Activated CD4-positive, alpha-beta memory T cell treated with anti-CD3 and anti-CD28 coated beads, Interleukin-2, amount 10 ng/mL, durations not matched to agents 7 days and 5 days (primary cell): ENCODE measurements at places on chromosomes 7 and 10. TPM values are rescaled to one million over a fixed set of nuclear protein-coding genes. Genes with fewer than 3 reads are reported as not detected.

ATG9B gene
- total RNA-seq: 7.9 TPM

LRRC18 gene
- total RNA-seq: not detected

MMP21 gene
- not detected for total RNA-seq

PRR15 gene
- not detected for total RNA-seq

CHAT gene
- not detected for total RNA-seq

NEUROG3 gene
- total RNA-seq: 0.23 TPM

ECHDC3 gene
- total RNA-seq: not detected

PRSS37 gene
- total RNA-seq: not detected

RNF32 gene
- 3.4 TPM for total RNA-seq

DNA sequence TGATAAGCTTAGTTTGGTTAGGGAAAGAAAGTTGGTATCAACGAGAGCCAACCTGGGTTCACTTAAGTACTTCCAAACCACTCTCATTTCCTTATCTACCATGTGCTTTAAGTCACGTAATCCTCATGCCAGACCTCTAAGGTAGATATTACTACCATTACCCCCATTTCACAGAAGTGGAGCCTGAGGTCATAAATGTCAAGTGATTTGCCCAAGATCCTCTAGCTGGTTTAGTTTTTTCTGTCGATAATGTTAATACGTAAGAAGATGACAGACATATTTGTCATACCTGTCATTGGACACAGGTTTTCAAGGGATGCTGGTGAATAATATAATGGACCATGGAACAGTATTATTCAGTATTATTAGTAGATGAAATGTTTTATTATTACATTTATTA is 197.4 kb upstream of the MKLN1 start:
- DNase-seq: no peak

GRCh38 chr10:78045237-78045636 is 11.6 kb downstream of the RPS24 start:
- DNase-seq: peak; percentile 44

DNA sequence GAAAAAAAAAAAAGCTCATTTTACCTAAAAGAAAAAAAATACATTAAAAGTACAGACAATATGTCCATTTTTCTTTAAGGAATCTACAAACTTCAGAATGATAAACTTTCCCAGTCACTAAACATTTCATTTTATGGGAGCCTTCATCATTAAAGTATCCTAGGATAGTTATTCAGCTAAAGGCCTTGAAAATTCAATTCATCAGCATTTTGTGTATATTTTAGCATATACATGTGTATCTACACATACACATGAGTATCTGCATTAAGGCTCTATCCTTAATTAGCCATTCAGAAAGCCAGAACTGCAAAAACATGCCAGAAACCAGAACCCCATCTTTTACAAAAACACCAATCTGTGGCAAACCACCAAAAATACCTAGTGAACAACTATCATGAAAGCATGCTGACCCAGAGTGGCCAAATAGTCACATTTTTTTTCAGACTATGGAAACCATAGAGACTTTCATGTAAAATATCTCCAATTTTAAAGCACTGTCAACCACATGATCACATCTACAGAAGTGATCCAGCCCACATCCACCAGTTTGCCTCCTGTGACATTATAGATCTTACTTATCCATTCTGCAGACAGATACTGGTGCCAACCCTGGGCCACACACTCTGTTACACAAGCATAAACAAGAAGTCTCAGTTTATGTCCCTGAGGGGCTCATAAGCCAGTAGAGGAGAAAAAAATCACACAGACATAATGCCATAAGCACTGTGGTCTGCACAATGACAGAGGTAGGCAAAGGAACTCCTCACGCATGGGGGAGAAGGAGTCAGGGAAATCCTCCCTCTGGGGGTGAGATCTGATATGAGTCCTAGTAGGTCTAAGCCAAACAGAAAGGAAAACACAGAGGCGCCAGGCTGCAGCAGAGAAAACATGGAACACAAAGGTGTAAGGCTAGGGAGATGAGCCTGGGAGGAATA is 79.2 kb downstream of the SRPK2 start:
- DNase-seq: peak; percentile 22

- DNase-seq: peak; percentile 15
These were observed 61.7 kb downstream of the CSGALNACT2 start for GRCh38 chr10:43199684-43200537.

- no peak for DNase-seq
These were observed 13.9 kb downstream of the TRIM8 start for GRCh38 chr10:102657984-102658724.

GRCh38 chr7:12635830-12636229 is 51.6 kb upstream of the ARL4A start:
- DNase-seq: no peak

DNA sequence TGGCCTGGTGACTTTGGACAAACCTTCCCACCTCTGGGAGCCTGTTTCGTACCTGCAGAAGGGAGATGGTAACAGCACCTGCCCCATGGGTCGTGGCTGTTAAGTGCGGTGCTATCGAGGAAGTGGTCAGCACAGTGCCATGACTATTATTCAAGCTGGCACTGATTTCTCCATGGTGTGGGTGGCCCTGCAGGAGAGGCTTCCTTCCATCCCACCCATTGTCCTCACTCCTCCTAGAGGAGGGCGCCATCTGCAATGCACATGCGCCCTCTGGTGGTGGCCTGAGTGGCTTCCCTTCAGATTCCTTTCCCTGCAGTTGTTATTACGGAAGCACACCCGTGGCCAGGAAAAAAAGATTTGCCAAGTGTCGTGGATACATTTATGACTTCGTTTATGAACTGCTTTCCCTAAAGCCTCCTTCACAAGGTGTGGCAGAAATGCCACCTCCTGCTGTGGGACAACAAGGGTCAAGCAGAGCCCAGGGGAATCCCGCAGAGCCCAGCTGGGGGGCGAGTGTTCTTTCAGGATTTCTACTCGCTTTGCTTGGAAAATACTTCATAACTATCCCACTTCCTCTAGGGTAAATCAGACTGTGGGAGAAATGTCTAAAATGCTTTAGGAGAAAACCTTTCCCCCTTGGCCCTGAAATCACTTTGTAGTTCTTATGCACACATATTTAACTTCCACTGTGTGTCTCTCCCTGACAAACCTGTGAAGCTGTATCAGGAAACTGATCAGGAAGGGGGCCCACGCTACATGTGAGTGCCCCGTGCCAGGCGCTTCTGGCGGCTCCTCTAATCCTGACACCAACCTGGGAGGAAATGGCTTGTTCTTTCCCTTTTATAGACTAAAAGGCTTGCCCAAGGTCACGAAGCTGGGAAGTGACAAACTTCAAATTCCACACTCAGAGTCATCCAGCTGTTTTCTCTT is 98.0 kb upstream of the ANLN start:
- peak; percentile 74 for DNase-seq

- no peak for DNase-seq
These were observed 3.3 kb downstream of the GOLGA7B start for GRCh38 chr10:97852840-97853405.
